Astrocyte (in vitro differentiated cells and primary cell): ENCODE measurements at places on chromosomes 2 and 18. TPM values are rescaled to one million over a fixed set of nuclear protein-coding genes. Genes with fewer than 3 reads are reported as not detected.

Gene POTEI
- 0.32 and 0.50 TPM in 2 replicates for total RNA-seq

Gene CYBRD1
- 26.7 and 37.2 TPM in 2 replicates for total RNA-seq

Gene AFF3
- 14.7 and 24.1 TPM in 2 replicates for total RNA-seq

Gene CRYGD
- not detected in 2 replicates for total RNA-seq

Gene SCN1A
- total RNA-seq = not detected in 2 replicates

Gene EEF1B2
- total RNA-seq = 518 and 546 TPM in 2 replicates

Gene CERKL
- total RNA-seq = 0.16 TPM in 1 of 2 replicates, not detected in the other

Gene KIF5C
- 21.0 and 24.3 TPM in 2 replicates for total RNA-seq

Gene GALNT13
- 2.0 and 2.6 TPM in 2 replicates for total RNA-seq
